ENCODE measurements at places on chromosomes 6 and 20. TPM values are rescaled to one million over a fixed set of nuclear protein-coding genes. Genes with fewer than 3 reads are reported as not detected.

The CASS4 gene
- 0.38 TPM for total RNA-seq

The RREB1 gene
- total RNA-seq, result 43.9 TPM

The IL17F gene
- total RNA-seq, result not detected

The CST4 gene
- 56.8 TPM for total RNA-seq

The MAP3K4 gene
- total RNA-seq, result 39.1 TPM

The RAET1E gene
- total RNA-seq, result not detected

The SLC32A1 gene
- total RNA-seq, result not detected

The GNAS-AS1 gene
- total RNA-seq, result 6.1 TPM

The ZC2HC1B gene
- total RNA-seq, result not detected

The KCNK16 gene
- 41.1 TPM for total RNA-seq

The TDRD6 gene
- total RNA-seq, result 0.19 TPM

The CTCFL gene
- total RNA-seq, result 0.07 TPM

The MOCS1 gene
- 15.6 TPM for total RNA-seq

The SLA2 gene
- total RNA-seq, result not detected

The ENPP4 gene
- total RNA-seq, result 4.9 TPM

The GRM1 gene
- 0.43 TPM for total RNA-seq

The GRIK2 gene
- total RNA-seq, result 4.8 TPM

The ECT2L gene
- 0.07 TPM for total RNA-seq
